ENCODE measurements at places on chromosomes 5 and 9.

GRCh38 chr9:135588886-135589595 is 27.5 kb downstream of the PAEP start:
- no peak for DNase-seq

GRCh38 chr5:106363578-106363977 is 1307.2 kb downstream of the EFNA5 start:
- DNase-seq, result no peak

DNA sequence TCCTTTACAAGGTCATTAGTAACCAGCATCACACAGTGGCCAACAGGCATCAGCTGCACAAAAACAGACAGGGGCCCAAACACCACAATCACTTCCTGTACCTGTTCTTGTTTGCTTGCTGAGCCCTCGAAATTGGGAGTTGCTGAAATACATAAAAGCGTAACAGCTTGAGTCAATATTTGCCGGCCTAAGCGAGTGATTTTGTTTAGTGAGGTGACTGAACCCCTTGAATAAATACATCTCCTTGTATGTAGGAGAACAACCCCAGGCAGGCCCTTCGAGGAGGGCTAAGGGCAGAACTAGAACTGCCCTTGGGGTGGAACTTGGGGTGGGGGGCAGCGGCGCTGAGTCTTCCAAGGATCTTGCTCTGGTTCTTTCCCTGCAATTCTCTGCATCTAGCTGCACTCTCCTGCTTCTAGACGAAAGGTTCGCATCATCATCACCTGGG is 502.5 kb downstream of the RASEF start:
- DNase-seq, result no peak

- peak; percentile 76 for DNase-seq
Measured at GRCh38 chr9:2181792-2182191, 166.6 kb downstream of the SMARCA2 start.

- no peak for DNase-seq
Measured at GRCh38 chr5:73267766-73268435, 94.9 kb downstream of the TMEM174 start.

DNA sequence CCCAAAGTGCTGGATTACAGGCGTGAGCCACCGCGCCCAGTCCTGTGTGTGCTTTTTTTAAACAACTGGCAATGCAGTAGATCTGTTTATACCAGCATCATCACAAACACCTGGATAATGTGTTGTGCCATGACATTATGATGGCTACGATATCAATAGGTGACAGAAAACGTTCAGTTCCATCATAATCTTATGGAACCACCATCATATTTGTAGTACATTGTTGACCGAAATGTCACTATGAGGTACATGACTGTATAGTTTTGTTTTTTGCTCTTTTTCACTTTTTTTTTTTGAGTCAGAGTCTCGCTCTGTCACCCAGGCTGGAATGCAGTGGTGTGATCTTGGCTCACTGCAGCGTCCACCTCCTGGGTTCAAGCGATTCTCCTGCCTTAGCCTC is 24.4 kb downstream of the ANKRD55 start:
- no peak for DNase-seq

DNA sequence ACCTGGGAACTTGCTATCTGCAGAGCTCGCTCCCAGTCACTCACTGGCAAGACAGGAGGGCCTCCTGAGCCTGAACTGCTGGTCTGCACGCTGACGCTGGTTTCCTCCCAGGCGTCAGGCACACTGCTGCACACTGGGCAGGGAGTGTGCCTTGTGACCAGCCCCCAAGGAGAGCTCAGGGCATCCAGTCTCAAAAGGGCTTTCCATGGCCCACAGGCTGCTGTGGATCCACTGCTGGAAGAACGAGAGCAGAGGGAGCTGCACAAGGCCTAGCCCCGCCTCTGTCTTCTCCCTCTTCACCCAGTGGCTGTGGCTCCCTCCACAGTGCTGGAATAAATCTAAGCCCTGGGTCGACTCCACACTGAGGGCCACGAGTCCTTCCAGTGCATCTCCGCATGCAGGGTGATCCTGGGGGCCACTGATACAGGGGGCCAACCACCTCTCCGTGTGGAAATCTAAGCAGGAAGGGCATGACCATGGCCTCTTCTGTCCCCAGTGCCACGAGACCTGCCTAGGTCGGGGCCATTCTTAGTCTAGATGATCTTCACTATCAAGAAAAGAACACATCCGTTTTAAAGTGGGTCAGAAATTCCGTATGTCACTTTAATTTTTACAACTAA is 93.6 kb downstream of the CAMSAP1 start:
- no peak for DNase-seq

- no peak for DNase-seq
Measured at GRCh38 chr5:50889790-50890189, 223.4 kb downstream of the PARP8 start.

DNA sequence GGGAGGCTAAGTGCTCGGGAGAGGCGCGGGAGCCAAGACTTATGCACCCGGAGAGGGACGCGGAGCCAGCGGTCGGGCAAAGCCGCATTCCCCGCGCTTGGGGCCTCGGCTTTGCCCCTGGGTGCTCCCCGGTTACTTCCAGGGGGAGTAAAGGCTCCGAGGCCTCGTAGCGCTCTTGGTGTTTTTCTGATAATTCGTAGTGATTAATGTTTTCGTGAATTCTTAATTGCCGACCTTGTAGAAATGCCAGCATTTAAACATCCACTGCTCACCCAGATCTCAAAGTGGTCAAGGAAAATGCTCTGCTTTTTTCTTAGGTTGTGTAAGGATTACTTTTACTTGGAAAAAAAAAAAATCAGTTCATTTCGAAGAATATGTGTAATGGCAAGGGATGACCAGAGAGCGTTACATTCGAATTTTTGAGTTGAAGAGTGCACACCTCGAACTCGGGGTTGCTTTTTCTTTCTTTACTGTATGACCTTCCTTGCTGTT is 654 bp upstream of the TUT7 start:
- DNase-seq, result peak; percentile 12

GRCh38 chr5:107724642-107725041 is 53.9 kb upstream of the EFNA5 start:
- DNase-seq, result no peak

DNA sequence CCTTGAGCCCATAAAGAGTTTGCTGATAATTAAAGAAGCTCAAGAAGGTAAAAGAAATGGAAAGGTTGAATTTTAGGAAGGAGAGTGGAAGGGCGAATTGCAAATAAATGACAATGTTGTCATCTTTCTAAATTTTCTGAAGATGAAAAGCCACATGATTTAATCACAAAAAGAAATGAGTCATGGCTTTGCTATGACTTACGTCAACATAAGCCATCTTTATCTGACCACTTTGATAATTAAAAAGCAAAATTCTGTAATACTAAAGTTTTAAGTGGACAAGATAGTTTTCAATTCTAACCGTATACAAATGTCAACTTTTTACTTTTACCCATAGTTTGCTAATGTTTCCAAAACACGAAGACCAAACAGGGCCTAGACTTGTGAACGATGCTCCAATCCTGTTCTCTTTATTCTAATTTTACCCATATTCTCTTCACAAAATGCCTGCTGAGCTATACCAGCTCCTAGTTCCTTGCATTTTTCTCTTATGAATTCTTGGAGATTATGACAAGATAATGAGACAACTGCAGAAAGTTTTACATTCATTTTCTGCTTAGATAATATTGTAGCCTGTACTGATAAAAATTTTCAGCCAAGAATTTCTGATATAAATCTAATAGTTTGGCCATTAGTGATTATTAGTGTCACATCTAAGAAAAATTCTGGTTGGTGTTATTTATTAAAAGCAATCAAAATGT is 21.8 kb upstream of the PRUNE2 start:
- no peak for DNase-seq

- DNase-seq, result no peak
Measured at GRCh38 chr5:67520161-67520908, 323.7 kb upstream of the CD180 start.

- DNase-seq, result peak; percentile 92
Measured at GRCh38 chr5:74643111-74643562, 2.6 kb upstream of the ENC1 start.

DNA sequence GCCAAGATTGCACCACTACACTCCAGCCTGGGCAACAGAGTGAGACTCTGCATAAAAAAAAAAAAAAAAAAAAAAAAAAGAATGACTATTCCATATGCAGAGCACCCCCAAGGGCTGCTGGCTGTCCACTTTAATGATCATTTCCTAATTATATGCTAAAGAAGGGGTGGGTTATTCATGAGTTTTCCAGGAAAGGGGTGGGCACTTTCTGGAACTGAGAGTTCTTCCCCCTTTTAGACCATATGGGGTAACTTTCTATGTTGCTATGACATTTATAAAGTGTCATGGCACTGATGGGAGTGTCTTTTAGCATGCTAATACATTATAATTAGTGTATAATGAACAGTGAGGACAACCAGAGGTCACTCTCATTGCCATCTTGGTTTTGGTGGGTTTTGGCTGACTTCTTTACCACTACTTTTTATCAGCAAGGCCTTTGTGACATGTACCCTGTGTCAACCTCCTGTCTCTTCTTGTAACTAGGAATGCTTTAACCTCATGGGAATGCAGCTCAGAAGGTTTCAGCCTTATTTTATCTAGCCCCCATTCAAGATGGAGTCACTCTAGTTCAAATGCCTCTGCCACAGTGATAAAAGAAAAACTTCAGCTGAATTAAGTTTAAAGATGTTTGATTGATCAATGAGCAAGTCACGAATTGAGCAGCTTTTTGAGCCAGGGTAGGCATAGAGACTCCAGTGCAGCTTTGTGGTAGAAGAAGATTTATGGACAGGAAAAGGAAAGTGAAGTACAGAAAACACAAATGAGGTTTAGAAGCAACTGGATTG is 7.1 kb upstream of the NANS start:
- peak; percentile 64 for DNase-seq

GRCh38 chr5:73488806-73489205 is 9.4 kb upstream of the BTF3 start:
- DNase-seq, result no peak

DNA sequence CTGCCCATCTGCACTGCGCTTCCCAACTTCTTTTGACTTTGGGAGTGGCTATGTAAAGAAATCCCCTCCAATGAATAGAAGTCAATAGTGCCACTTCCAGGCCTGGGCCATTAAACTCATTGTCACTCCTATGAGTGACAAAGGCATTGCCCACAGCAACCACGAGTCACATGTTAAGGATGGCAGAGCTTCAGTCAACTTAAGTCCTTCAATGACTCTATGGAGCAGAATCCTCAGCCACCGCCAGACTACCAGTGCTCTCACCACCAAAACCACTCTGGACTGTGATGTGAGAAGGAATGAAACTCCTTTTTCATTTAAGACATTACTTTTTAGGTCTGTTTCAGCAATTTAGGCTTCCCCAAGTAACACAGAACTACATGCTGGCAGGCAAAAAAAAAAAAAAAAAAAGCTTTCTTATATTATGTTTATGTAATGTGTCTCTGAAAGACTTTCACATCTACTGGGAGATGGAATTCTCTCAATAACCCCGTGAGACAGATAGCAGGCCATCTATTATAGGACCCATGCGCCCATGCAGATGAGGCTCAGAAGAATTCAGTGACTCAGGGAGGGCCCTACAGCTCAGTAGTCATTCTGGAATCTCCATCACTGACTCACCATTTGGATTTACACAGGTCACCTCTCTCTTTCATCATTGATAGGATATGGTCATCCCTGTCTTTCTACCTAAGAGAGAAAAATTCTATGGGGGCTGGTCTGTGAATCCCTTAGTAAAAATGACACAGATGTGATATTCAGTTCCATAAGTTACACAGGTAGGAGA is 180.5 kb downstream of the CEMIP2 start:
- DNase-seq, result peak; percentile 55

GRCh38 chr9:131391020-131391419 is 2.9 kb upstream of the PRRC2B start:
- no peak for DNase-seq

DNA sequence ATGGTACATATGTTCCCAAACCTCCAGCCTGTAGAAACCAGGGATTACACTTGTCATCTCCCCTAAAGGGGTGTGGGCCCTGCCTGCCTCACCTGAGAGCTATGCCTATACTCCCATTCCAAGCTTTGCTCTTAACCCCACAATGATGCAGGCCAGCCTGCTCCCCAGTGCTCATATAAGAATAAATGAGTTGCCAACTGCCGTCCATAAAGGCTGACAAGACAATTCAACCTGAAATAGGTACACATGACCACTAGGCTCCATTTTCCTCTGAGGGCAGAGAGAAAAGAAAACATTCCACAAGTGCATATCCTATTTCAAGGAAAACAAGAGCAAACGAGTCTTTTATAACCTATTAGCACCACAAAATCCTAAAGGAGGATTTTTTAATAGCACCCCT is 28.4 kb downstream of the SKP1 start:
- no peak for DNase-seq

DNA sequence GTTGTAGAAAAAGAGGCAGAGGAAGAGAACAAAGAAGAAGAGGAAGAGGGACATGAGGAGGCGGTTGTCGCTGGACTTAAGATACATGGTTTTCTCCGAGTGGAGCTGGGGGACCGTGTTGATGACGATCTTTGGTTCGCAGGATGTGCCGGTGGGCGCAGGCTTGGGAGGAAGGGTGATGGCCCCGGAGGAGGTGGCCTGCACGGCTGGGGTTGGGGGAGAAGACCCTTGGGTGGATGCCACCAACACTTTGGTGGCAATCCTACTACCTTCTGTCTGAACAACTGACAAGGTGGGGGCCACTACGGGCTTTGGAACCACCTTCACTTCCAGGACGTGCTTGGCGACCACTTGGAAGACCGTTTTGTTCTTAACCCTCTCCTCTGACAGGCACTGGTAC is 60.7 kb downstream of the SECISBP2 start:
- DNase-seq, result no peak

All from suppressor macrophage treated with lipopolysaccharide for 1 hour (primary cell).